ENCODE measurements at places on chromosomes 6 and 20.

- no peak for DNase-seq
Measured at GRCh38 chr6:64717281-64717680, 989.7 kb downstream of the EYS start.

- no peak for DNase-seq
Measured at GRCh38 chr20:39670988-39671387, 708.8 kb downstream of the DHX35 start.

- no peak for DNase-seq
Measured at GRCh38 chr20:51500936-51501335, 41.6 kb downstream of the NFATC2 start.

- no peak for DNase-seq
Measured at GRCh38 chr20:49636447-49636846, 68.5 kb upstream of the PTGIS start.

DNA sequence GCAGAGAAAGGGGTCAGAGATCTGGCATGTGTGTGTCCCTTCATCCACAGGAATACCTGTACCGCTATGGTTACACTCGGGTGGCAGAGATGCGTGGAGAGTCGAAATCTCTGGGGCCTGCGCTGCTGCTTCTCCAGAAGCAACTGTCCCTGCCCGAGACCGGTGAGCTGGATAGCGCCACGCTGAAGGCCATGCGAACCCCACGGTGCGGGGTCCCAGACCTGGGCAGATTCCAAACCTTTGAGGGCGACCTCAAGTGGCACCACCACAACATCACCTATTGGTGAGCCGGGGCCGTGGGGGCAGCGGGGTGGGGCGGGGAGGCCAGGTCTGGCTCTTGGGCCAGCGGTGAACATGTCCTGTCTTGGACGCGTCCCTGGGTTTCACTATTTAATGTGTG is 1.1 kb downstream of the MMP9 start:
- DNase-seq: no peak

DNA sequence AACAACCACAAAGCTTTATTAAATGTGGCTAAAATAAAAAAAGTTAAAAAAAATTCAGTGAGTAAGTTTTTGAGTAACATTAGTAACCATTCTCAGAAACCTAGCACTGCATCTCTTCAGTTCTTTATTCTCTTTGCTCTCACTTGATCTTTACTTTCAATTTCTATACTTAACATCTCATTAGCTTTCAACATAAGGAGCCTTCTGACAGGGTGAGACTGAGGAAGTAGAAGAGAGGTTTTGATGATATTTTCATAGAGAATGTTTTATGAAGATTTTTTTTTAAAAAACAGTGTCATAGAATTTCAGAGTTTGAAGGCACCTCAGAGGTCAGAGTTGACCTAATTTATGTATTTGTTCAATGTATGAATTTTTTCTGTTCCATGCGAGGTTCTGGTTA is 60.8 kb downstream of the FAM83B start:
- DNase-seq: no peak

- DNase-seq: no peak
Measured at GRCh38 chr20:56389807-56390206, 2.2 kb downstream of the AURKA start.

DNA sequence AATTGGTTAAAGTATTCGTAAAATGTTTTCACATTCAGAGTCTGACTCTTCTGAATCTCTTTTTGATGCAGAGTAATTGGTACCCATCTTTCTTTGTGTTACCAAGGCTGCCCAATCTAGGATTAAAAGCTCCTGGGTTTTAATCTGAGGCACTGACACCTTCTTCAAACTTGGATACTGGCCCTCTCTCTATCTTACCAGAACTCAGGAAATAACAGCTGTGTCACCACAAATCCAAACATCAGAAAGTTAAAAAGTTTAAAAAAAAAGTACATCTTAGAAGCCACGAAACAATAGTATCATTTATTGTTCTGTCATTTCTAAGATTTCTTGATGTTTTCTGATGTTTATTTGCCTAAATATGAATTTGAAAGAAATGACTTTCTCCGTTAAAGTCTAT is 255.5 kb upstream of the RUNX2 start:
- DNase-seq: no peak

DNA sequence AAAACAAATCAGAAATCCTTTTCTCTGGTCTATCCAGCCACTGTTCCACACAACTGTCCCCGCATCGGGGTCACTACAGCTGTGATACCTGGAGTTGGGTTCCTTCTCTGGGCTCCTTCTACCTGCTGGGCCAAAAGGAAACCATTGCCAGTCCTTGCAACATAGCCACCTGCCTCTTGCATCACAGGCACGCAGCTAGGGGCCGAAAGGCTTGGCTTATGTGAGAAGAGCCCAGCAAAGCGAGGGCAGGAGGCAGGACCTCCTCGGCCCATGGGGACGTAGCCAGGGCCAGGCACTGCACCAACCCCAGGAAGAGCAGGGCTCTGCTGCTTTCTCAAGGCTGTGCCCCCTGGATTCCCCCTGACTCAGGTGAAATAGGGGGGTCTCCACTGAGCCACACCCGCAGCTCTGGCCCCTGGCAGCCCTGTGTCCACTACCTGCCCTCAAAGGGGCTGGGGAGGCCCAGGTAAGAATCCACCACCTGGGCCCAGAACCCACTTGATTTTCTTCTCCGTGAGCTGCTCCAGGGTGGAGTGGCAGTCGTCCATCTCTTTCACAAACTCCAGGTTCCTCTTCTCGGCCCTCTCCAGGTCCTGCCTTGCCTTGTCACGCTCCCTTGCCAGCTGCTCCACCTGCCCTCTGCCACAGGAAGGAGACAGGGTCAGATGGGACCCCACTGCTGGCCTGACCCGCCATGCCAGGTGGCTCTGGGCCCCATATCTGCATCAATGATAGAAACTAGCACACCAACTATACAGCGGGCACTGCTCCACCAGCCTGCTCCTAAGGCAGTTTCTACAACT is 88.9 kb downstream of the GINS1 start:
- no peak for DNase-seq

DNA sequence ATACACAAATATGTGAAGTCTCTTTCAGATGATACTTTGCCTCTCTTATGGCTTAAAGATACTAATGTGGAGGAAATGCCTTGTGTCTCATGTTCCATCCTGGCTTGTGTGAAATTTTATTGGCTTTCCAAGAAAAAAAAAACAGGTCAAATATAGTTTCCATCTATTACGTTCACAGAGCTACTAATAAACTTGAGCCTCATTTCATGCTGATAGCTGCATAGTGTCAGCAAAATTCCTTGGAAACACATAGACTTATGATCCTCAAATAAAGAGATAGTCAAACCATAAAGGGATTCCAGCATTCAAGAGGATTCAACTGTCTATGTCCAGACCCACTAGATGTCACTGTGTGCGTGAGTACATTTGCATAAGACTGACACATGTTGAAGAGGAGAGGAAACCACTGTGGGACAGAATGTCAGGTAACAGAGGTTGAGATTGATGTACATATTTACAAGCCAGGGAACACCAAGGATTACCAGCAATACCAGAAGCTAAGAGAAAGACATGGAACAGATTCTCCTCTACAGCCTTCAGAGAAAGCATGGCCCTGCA is 266.6 kb downstream of the COL12A1 start:
- DNase-seq: no peak

DNA sequence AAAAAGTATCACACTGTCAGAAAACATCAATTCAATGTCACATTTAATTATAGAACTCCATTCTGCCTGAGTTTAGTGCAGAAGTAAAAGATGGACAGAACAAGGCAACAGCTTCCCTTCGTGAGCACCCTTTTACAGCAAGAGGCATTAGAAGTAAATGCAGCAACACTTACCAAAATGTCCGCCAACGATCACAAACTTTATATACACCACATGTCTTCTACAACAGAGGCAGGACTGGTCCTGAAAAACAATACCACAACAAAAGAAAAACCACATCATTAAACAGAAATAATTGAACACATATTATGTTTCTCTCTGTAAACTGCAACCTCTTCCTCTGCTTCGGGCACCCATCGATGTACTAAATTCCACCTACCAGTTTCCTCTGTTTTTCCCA is 92.9 kb downstream of the FYN start:
- DNase-seq: no peak

- DNase-seq: no peak
Measured at GRCh38 chr20:40993794-40994540, 34.7 kb upstream of the TOP1 start.

DNA sequence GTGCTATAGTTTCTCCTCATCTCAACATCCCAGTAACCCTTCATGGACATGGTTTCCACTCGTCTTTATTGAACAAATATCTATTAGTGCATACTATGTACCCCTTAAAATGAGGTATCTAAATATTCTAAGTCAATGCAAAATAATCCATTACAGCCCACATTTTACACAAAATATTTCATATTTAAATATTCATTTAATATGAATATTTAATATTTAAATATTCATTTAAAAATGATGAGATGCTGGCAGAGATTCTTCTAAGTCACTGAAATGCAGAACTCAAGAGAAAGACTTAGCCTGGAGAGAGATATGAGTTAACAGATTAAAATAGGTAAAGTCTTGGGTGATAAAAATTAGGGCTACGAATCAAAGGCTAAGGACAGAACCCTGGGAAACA is 17.9 kb downstream of the EPB41L2 start:
- DNase-seq: no peak

GRCh38 chr6:37492236-37492972 is 7.3 kb downstream of the CCDC167 start:
- no peak for DNase-seq

GRCh38 chr20:42734660-42735368 is 454.9 kb downstream of the PTPRT start:
- DNase-seq: no peak

GRCh38 chr6:75932067-75932466 is 140.4 kb downstream of the IMPG1 start:
- no peak for DNase-seq

DNA sequence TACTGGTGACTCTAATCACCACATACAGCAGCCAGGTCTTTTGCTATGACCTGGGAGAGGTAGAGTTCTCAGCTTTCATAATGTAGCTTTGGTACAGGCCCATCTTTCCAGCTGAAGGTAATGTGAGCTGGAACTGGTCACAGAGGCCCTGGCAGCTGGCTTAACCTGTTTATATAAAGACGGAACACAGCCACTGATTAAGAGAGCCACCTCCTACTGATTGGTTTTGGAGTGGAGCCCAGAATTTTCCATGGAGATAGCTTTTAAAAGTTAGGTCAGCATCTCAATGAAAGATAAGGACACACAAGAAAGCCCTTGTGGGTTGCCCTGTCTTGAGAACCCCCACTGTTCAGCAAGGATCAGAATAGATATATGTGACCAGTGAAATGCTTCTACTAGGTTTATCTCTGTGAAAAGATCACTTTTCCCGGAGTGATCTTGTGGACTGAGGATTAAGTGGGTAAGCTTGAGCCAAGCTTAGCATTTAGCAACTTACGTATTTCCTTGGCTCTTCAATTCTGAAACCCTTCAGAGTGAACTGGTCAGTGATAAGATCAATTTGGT is 213.7 kb upstream of the CITED2 start:
- DNase-seq: peak; percentile 55

- DNase-seq: no peak
Measured at GRCh38 chr6:16352258-16352635, 113.9 kb downstream of the GMPR start.

DNA sequence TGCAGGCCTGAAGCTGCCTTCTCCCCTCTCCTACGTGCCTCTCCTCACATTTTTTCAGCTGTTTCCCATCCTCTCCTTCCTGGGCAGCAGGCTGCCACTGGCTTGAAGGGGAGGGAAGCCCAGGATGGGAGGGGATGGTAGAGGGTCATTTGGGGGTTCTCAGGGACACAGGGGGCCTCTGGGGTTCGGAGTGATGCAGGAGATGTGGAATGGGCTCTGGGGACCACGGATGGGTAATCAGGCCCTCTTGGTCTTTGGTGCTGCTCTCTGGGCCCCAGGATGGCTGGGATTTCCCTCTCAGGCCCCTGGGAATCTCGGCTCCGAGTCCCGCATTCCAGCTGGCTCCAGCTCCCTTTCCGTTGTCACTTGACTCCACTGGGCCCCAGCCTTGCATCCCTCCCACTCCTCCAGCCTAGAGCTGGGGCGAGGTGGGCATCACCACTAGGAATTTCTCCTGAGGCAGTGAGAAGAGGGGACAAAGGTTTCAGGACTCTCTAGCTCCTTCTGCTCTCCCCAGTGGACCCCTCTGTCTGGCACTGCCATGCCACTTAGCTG is 2.0 kb upstream of the DDR1 start:
- no peak for DNase-seq

DNA sequence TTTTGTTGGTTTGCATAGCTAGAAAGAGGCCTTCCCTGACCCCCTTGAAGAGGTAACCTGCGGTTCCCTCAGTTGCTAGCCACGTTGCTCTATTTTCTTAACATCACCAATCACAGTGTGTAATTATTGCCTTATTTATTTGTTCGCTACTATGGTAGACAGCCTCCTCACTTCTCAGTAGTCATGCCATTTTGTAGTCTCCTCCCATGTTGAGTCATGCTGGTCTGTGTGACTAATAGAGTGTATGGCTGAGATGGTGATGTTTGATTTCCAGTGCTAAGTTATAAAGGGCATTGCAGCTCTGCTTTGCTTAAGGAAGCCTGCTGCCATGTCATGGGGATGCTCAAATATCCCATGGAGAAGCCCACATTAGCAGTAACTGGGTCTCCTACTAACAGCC is 236.6 kb upstream of the CHD6 start:
- no peak for DNase-seq

GRCh38 chr6:47453372-47453936 is 24.1 kb upstream of the CD2AP start:
- DNase-seq: no peak

DNA sequence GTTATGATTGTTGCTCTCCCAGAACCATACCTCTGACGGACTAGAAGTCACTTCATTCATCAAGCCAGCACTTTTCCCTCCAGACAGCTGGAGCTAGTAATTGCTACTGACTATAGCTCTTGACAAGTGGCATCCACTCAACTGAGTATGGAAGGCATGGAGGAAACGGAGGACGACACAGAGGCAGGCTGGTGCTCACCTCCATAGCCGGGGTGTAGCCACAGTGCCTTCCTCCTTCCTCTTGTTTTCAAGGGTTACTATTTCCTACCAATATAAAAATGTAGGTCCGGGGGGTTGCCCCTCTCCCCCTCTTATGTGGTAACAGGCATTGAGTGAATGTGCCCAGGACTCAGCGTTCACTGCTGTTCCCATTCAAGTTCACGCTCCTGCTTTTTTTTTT is 23.5 kb upstream of the FOXC1 start:
- DNase-seq: no peak

- DNase-seq: no peak
Measured at GRCh38 chr6:134532694-134533624, 215.0 kb upstream of the SGK1 start.

- DNase-seq: no peak
Measured at GRCh38 chr6:40671001-40671693, 84.0 kb upstream of the LRFN2 start.

GRCh38 chr6:73614802-73615201 is 39.0 kb downstream of the SLC17A5 start:
- no peak for DNase-seq
